Jurkat, Clone E6-1 (cell line): ENCODE measurements at places on chromosomes 3 and 15.

GRCh38 chr3:159724627-159725026, 264.0 kb upstream of the IL12A start:
- DNase-seq: no peak

- DNase-seq: no peak
Measured at GRCh38 chr15:66808181-66808824, 106.3 kb downstream of the SMAD6 start.

DNA sequence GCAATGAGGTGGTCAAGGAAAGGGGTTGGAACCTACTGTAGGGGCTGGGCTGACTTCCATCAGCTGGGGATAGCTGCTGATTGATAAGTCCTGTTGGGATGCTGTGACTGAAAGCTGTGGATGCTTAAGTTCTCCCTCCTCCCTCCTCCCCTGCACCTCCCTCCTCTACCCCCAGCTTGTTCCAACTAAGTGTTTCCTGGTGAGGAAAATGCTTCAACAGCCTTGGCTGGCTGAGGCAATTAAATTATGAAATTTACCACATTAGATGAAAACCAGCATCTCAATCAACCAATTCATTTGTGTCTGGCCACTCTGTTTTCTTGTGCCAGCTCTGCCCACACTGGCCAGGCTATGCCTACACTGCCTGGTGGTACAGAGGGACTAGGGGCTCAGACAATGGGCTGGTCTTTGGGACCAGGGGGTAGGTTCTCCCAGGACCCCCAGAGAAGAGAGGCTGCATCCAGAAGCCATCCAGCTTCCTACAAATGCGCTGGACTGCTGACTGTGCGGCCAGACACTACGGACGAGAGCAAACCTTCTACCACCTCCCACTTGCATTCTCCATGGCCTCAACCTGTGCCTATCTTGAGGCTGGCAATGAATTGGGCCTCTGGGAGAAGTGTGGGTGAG, 2.5 kb downstream of the KLHL25 start:
- DNase-seq: no peak

- DNase-seq: no peak
Measured at GRCh38 chr15:76340198-76340802, 3.7 kb downstream of the ISL2 start.

DNA sequence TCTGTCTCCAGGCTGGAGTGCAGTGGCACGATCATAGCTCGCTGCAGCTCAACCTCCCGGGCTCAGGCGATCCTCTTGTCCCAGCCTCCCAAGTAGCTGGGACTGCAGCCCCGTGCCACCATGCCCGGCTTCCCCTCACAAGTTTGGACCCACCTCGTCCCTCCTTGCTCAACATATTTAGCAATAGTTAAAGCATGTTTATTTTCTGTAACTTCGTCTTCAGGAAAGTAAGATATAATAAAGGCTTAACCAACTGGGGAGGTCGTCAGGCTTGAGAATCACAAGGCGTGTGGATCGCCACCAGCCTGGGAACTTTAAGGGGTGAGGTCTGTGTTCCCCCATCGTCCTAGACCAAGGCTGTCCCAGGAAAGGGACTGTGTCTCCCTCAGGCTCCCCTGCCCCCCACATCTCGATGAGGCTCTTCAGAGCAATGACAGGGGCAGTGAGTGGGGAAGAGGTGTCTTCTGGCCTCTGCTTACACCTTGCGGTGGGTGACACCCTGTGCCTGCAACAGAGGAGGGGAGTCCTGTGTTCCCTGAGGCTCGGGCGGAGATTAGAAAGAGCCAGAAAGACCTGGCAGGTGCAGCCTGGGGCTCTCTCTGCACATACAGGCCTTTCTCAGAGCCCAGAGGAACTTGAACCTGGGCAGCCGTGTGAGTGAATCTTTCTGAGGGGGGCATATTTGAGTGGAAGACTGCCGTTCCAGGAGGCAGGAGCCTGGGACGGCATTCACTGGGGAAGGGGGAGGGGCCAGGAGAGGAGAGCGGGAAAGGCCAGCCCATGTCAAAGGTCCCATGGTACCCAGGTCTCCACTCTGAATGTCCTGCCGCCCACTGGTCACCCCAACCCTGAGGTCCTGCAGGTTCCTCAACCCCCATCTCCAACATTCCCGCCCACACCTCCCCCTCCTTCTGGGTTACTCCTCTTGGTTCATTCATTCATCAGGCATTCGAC, 152.3 kb downstream of the SMAD6 start:
- no peak for DNase-seq

DNA sequence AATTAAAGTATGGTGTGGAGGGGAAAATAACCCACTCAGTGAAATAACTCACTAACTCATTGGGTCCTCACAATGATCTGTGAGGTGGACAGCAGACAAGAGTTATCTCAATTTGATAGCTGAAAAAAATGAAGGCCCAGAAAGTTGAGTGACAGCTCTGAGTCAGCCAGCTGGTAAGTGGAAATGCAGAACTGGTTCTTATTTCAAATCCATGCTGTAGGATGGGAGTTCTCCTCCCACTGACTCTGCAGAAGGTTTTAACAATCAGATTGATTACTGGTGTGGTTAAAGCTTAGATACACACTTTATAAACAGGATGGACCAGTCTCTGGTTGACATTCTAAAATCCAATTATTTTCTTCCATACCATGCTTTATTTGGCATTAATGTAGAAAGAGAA, 87.0 kb upstream of the LMOD3 start:
- no peak for DNase-seq

- DNase-seq: no peak
Measured at GRCh38 chr3:55721716-55722484, 234.8 kb upstream of the WNT5A start.

GRCh38 chr15:74397239-74398068, 30.0 kb upstream of the CYP11A1 start:
- DNase-seq: no peak

GRCh38 chr3:113241292-113242095, 30.1 kb downstream of the BOC start:
- DNase-seq: peak; percentile 8

DNA sequence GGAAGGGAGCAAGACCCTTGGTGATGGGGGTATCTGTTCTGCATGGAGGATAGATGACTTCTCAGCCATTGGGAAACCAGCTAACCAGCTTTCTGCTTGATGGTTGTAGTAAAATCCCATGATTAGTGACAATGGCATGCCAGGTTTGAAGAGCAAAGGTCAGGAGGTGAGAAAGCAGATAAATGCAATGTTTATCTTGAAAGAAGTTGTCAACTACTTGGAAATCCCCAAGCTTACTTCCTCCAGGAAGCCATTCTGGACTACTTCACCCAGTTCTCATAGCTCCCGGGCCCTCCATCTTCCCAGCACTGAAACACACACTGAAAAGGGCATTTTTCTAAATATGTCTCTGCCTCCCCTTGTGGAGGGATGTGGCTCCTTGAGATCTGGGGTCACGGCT, 51.3 kb downstream of the SMAD3 start:
- DNase-seq: no peak
